Mucosa of gallbladder (tissue), 1 donor: ENCODE measurements at places on chromosomes 13 and 19. TPM values are rescaled to one million over a fixed set of nuclear protein-coding genes. Genes with fewer than 3 reads are reported as not detected.

LRRC25 gene
- 7.8 TPM for total RNA-seq

PRODH2 gene
- total RNA-seq = 0.46 TPM

DIRAS1 gene
- total RNA-seq = 0.75 TPM

SYNE4 gene
- total RNA-seq = 17.4 TPM

PCDH20 gene
- total RNA-seq = 0.63 TPM

KIR2DL1 gene
- not detected for total RNA-seq

ATP1A3 gene
- total RNA-seq = 0.60 TPM

CD22 gene
- 4.2 TPM for total RNA-seq

ZAR1L gene
- total RNA-seq = not detected

MIPEP gene
- 25.1 TPM for total RNA-seq

SOX21 gene
- total RNA-seq = 0.09 TPM

LILRA2 gene
- 5.8 TPM for total RNA-seq

ABHD8 gene
- total RNA-seq = 20.1 TPM

SIGLEC12 gene
- total RNA-seq = 0.43 TPM

ZNF571 gene
- 7.3 TPM for total RNA-seq

S1PR4 gene
- total RNA-seq = 2.4 TPM
